ENCODE measurements at places on chromosomes 3 and 15.

- no peak for DNase-seq
Observed at GRCh38 chr3:46196261-46196957, 11.7 kb downstream of the CCR1 start.

DNA sequence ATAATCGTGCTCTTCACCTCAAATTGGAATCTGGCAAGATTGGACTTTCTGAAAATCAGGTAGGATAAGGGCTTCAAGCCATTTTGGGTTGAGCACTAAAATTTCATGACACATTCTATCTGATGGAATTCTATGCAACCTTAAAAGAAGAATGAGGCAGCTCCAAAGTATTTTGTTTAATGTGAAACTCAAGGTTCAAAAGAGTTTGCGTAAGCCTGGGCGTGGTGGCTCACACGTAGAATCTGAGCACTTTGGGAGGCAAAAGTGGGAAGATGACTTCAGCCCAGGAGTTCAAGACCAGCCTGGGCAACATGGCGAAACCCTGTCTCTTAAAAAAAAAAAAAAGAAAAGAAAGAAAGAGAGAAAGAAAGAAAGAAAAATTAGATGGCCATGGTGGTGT is 3.6 kb upstream of the PLA1A start:
- DNase-seq = no peak

DNA sequence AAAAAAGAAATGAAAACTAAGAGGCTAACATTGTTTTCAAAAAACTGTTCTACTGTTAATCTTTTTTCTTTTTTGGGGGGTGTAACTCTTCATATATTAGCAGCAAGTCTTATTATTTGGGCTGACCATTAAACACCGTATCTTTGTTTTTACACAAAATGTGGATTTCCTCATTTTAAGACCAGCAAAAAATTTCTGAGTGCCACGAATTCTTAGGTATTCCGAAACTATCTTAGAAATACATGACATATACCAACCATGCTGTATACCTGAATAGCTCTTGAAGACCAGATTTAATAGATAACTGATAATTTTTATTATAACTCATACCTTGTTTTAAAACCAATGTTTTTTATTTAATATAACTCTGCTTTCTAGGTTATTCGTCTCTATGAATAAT is 620 bp upstream of the TTC23 start:
- DNase-seq = no peak

DNA sequence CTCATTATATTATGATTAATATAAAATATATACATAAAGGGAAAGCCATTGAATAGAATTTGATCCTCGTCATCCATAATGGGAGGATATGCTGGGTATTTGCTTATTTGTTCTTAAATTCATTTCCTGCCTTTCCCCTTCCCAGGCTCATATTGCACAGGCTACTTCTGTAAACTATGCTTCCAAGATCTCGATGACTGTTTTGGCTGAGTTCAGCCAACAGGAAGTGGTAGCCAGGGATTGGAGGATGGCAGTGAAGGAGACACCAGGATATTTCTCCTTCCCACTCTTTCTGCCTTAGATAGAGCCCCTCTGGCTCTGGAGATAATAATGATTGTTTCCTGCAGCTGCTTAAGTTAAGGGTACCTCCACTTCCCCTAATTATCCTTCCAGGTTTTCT is 44.3 kb upstream of the DYNC1LI1 start:
- no peak for DNase-seq

DNA sequence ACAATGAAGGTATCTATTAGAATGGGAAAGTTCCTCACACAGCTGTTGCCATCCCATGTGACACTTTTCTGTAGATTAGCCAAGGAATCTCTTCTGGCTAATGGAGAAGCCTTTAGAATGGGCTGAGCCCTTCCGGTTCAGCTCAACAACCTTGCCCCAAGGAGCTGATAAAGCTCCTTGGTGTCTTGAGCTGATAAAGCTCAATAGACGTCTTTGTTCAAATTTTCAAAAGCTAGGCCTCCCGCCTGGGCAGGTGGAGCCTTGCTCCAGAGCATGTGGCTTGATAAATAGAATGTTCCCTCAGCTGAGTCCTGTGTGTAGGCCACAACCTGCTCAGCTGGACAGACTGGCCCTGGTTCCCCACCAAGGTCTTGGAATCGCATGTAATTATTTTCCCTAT is 7.2 kb upstream of the BNIP2 start:
- DNase-seq = no peak

DNA sequence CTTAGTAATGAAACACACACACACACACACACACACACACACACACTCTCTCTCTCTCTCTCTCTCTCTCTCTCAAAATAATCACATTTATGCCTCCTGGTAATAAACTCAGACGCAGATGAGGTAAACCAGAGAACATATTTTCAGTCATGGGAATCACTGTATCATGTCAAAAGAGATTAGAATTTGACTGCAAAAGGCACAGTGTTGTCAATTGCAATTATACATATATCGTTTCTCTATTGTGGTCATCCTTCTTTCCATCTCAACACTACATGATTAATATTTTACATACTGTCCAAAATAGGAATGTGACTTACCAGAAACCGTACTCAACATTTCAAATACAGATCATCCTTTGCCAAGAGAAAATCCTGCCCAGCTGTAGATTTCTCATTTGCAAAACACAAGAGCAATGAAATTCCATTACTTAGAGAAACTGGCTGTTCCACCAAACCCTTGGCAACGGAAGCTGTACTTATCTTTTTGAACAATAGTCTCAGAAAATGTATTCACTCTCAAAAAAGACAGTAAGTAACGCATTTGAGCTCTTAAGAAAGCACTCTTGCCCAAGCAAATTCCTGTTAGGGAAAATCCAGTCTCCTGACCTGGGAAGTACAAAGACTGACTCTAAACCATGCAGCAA is 24.3 kb downstream of the PDZRN3 start:
- no peak for DNase-seq

- DNase-seq = no peak
Observed at GRCh38 chr3:52670621-52671521, 14.8 kb downstream of the PBRM1 start.

- no peak for DNase-seq
Observed at GRCh38 chr3:169002689-169003088, 660.8 kb downstream of the MECOM start.

DNA sequence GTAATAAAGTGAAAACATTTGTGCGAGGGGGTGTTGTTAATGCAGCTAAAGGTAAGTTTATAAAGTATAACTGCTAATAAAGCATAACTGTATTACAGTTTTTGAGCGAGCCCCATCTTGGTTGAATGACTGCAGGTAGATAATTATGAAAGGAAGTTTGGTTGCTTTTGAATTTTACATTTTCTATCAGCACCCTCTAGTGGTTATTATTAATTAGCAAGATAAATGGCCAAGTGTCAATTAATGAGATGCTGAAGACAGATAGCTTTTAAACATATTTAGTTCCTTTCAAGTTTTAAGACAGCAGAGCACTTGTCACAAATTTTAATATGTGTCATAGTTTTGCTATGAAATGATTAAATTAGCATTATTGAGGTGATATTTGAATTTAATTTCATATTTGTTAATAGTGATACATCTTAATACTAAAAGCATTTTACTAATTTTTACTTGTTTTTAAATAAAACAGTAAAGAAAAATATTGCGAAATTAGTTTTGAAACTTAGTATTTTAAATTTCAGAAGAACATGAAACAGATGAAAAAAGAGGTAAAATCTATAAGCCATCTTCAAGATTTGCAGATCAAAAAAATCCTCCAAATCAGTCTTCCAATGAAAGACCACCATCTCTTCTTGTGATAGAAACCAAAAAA is 15.1 kb downstream of the U2SURP start:
- DNase-seq = no peak

- no peak for DNase-seq
Observed at GRCh38 chr3:17972476-17972875, 230.0 kb upstream of the TBC1D5 start.

- DNase-seq = no peak
Observed at GRCh38 chr3:112437146-112438022, 61.9 kb downstream of the BTLA start.

DNA sequence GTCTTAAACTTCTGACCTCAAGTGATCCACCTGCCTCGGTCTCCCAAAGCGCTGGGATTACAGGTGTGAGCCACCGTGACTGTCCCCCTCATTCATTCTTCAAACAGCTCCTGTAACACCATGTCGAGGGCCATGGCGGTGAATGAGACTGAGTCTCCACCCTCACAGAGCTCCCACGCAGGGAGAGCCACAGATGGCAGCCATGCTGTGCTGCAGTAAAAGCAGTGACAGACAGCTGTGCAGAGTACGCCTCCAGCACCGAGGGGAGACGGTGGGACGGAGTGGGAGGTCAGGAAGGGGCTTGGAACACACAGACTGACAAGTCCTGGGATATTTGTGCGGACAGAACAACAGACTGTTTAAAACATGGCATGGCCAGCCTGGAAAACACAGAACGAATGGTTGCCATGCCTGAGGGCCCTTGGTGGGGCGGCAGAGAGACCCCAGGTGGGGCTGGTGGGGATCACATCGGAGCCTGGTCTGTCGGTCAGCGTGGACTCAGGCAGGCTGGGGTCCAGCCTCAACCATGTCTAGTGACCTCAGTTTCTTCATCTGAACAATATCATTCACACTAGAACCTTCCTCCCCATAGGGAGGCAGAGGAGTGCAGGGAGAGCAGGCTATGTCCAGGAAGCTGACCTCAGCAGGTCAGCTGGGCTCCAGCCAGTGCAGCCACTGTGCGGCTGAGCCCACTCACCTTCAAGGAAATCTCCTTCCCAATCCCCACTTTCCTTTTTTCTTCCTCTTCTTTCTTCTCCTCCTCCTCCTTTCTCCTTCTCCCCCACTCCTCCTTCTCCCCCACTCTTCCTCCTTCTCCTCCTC is 20.6 kb upstream of the LCTL start:
- no peak for DNase-seq

DNA sequence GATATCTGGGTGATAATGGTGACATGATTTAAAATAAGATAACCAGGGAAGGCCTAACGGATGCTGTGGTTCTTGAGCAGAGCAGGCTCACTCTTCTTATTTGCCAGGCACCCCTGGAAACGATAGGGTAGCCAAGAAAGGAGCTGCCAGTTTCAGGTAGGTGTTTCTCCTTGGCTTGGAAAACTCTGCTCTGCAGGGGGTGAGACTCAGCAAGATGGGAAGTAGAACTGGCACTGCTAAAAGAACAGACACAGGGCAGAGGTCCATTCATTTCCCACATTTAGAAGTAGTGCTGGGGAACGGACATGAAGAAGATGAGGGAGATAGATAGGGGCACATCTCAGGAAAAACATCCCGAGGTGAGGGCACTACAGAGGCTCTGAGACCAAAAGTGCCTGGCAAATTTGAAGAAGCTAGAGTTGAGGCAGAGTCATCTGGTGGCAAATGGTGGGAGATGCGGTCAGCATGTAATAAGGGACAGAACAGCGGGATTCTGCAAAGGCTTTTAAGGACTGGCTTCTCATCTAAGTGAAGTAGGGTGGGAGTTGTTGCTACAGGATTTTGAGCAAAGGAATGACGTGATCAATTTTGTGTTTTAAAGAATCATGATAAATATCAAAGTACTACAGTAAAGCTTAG is 323.4 kb upstream of the PLSCR5 start:
- DNase-seq = no peak

GRCh38 chr3:47892286-47893040 is 89.5 kb downstream of the DHX30 start:
- DNase-seq = no peak

GRCh38 chr15:62483814-62484213 is 318.7 kb upstream of the C2CD4B start:
- no peak for DNase-seq

- DNase-seq = no peak
Observed at GRCh38 chr3:189897406-189897805, 223.3 kb downstream of the P3H2 start.

GRCh38 chr3:132522353-132522752 is 74.7 kb upstream of the ACKR4 start:
- no peak for DNase-seq

GRCh38 chr15:99439524-99439835 is 126.3 kb upstream of the MEF2A start:
- no peak for DNase-seq

DNA sequence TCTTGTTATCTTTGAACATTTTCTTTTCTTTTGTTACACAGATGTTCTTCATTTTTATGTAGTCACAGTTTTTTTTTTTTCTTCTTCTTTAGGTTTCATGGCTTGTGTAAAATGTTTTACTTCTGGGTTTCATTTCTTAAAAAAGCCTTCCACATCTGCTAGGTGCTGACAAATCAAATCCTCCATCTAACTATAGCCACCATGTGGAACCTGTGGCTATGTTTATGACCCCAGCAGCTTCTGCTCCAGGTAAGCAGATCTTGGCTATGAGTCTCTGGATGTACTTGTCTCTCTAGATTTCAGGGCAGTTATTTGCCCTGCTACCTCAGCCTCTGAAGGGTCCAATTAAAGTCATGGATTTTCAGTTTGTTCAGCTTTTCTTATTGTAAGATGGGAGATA is 44.5 kb downstream of the OXSM start:
- no peak for DNase-seq

DNA sequence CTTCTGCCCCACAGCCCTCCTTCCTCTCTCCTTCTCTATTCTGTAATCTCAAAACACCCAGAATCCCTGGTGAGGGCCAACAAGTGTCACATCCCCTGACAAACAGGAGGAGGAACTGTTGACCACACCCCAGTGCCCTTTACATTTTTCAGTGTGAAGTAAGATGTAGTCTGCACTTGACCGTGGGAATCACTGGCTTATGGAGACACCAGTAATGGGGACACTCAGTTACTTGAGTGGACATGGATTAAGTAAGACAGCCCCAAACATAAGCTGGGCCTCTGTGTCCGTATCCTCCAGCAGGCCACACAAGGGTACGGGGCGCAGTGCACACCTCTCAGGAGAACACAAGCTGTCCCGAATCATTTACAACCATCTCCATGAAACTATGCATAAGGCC is 28.4 kb upstream of the LIMD1 start:
- no peak for DNase-seq

- DNase-seq = no peak
Observed at GRCh38 chr15:40161693-40162391, 973 bp downstream of the BUB1B start.

GRCh38 chr3:2484162-2485026 is 385.7 kb downstream of the CNTN4 start:
- no peak for DNase-seq

DNA sequence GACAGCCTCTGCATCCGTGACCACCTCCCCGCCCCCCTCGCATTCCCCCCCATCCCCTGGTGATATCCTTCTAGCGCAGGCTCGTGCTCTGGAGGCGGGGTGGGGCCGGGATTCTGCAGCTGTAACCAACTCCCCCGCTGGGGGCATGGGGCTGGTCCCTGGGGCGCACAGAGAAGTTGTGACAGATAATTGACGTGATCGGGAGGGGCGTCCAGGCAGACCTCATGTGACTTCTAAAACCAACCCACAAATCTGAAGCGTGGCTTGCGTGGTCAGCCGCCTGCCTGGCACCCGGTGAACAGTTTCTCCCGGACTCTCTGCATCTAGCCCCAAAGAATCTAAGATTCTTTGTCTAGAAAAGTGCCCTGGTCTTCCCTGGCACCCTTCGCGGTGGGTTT is 100.6 kb upstream of the IGF1R start:
- no peak for DNase-seq

- no peak for DNase-seq
Observed at GRCh38 chr15:27121672-27122071, 150.7 kb downstream of the GABRG3 start.

- no peak for DNase-seq
Observed at GRCh38 chr3:42652611-42653302, 740 bp upstream of the ZBTB47 start.

Measured in stimulated activated CD4-positive, alpha-beta T cell treated with anti-CD3 and anti-CD28 coated beads, TNF-alpha, amount 100 ng/mL, for 4 hours (primary cell).